ENCODE measurements at places on chromosomes 1 and 21.
A peak's percentile ranks its signal among the peaks of the same experiment; 100 is the strongest.

- no peak for DNase-seq
These were observed 98.7 kb upstream of the PDC start for GRCh38 chr1:186559601-186560116.

DNA sequence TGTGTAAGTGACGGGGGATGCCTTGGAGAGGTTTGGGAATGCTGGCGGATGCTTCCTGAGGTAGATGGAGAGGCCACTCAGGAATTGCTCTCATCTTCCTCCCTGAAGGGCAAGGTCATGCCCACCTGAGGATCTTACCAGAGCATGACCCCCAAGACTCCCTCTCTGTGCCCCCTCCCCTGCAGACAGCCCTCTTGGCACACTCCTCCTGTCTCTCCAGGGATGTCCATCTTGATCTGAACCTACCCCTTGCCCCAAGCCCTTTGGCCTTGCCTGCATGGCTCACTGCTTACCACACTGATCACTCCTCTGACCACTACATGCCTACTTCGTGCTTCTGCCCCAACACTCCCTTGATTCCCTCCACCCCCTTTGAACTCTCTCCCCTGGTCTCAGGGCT, 17.9 kb upstream of the MPL start:
- no peak for DNase-seq

DNA sequence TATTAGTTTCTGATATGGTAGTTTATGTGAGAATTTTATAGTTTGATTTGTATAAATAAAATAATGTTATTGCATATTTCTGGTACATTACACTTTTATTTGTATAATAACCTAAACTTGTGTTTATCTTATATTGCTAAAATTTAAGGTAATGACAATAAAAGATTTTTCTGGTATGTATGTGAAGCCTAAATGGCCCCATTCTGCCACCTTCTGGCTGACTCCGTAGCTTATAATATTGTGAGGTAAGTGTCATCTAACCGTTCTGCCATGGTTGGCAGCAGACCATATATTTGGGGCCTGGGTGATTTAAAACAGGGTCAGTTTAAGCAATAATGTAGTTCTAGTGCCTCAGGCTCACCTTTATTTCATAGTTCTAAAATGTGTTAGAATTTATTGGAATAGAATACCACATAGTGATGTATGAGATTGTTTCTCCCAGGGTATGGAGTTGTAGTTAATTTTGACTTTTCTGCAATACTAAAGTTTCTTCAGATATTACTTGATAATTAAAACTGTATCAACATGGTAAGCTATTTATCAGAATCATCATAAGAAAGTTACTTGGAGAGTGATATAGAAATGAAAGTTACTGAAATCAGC, 21.2 kb upstream of the PRKACB start:
- peak; percentile 0 for DNase-seq

DNA sequence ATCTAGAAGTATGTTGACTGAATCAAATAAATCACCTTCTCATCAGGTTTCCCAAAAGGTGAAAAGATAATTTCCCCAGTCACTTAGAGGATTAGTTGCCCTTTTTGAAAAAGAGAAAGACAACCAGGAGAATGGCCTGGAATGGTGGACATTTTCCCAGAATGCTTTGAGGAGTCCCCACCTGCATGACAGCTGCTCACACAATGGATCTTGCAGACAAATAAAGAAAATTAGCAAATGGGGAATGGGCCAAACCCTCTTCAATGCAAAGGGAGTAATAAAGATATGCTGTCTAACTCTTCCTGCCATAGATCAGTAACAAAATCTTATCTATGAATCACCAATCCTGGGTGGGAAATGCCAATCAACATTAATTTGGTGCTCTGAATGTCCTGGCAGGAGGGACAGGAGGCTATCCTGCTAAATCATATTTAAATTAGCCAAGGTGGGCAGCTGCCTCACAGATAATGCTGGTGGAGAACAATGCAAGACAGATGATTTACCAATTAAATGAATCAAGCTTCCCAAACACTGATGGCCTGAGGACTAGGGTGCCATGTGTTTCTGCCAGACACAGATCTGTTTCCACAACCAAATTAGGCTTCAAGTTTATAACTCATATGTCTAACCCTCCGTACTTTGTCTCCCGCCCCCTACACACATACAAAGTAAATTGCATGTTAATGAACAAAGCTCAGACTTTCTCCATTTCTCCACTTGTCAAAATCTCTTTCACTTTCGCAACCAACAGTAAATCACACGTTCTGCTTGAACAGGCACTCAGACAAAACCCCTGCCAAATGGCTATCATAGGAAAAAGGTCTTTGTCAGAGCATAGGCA, 488.0 kb upstream of the PLXNA2 start:
- peak; percentile 65 for DNase-seq

GRCh38 chr1:219304227-219305226, 130.8 kb downstream of the LYPLAL1 start:
- no peak for DNase-seq

DNA sequence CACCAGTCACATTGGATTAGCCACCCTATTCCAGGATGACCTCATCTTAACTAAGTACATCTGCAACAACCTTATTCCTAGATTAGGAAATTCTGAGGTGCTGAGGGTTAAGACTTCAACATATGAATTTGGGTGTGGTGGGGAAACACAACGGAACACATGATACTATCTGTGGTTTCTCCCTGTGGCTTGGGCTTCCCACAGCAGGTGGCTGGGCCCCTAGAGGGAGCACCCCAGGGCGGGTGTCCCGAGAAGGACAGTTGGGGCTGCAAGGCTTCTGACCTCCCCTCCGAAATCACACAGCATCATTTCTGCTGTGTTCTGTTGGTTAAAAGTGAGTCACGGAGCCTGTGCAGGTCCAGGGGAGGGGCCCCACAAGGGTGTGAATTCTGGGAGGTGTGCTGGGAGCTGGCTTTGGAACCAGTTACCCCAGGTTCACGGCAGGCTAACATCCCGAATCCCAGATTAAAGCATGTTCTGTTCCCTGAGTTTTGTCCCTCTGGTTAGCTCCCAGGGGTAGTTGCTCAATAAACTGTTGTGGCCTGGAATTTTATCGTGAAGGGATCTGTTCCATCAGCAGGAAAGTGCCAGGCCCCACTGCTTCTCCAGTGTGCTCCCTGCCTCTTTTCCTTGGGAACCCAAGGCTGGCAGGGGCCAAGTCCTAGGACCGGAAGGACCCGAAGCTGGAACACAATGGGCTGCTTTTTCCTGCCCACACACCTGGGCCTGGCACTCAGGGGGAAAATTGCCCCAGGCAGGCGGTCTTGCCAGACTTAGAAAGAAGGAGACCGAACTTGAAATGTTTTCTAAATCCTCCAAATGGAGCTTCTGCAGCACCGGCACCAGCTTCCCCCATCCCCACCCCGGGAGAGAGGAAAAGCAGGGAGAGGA, 154.0 kb upstream of the WNT4 start:
- no peak for DNase-seq

GRCh38 chr1:15510611-15511405, 13.2 kb downstream of the CASP9 start:
- DNase-seq: no peak
